ENCODE measurements at places on chromosomes 7 and 10.

- no peak for DNase-seq
Measured at GRCh38 chr10:6924166-6924565, 344.1 kb upstream of the PRKCQ start.

DNA sequence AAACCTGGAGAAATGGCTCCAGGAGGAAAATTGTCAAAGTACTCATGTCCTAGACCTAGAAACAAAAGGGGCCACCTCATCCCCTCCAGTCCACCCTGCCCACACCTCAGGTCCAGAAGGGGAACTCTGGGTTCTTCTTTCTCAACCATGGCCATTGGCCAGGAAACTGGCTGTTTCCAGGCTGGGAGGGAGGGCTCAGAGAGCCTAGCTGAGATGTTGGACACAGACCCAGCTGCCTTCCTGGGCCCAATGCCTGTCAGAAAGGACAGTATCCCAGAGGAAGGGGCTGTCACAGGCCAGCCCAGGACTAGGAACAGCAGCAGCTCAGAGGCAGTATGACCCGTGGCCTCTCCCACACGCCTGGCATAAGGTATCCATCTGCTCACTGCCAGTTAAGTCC is 9.6 kb downstream of the GRID1 start:
- no peak for DNase-seq

- no peak for DNase-seq
Measured at GRCh38 chr7:90777041-90777440, 180.9 kb downstream of the CDK14 start.

DNA sequence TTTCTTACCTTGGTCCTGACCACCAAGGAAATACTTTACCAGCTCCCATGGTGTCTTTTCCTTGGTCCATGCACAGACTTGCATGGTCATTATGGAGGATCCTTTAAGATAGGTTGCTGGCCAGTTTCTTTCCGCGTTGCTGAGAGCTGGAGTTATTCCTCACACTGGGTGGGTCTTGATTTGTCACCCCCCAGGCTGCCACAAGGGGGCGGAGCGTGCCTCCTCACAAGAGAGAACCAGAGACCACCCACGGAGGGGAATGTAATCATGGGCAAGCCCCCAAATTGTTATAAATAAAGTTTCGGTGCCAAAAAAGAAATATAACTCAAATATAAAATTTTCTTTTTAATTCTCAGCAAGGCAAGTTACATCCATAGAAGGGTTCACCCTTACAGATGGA is 10.5 kb upstream of the TRIM24 start:
- DNase-seq = no peak

GRCh38 chr10:29957236-29957635 is 102.2 kb downstream of the JCAD start:
- DNase-seq = no peak

DNA sequence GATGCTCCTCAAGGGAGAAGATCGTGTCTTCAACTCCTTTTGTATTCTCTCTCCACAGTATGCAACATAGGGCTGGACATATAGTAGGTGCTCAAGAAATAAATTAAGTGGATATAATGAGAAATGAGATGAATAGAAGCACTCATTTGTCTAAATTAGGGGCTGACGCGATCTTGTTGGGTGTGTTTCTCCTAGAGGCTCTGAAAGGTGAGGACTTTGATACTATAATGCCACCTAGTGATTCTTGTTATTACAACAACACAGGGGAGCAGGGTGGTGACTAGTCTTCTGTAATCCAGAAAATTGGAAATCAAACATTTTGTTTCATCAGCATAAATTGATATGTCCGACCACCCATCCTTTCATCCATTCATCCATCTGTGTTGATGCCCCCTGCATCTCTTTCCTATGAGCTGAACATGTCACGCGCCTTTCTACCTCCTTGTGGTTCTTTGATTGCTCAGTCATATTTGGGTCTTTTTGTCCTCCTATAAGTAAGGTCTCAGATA is 3.5 kb upstream of the CFAP58 start:
- DNase-seq = no peak

DNA sequence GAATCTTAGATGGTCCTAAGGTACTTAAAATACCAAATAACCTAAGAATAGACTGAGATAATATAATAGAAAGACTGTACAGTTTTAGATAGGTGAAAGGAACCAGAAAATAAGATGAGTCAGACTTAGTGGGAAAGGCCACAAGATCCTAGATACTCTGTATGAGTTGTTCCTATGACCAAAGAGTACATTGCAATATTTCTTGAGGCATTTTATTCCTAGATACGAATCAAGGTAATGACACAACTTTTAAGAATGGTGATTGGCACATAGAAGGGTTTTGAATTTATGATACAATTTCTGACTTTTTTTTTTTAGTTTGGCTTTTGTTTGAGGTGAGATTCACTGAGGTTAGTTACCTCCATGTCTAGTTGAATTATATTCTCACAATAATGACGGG is 30.2 kb downstream of the MGAM start:
- DNase-seq = no peak

DNA sequence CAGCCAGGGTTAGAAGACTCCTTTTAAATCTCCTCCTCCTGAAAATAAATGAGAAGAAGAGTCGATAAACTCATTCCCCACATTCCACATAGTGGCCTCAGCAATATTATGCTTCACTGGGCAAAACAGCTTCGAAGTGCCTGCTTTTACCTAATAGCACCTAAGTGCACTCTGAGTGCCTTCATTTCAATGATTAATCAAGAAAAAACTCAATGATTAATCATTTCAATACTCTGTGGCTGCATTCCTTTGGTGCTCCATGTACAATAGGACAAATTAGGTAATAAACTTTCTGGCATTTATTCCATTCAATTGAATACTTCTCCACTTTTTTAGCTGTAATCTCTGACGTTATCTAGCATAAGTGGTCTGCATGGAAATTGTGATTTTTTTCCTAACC is 174.6 kb downstream of the CCDC71L start:
- DNase-seq = peak; percentile 6

DNA sequence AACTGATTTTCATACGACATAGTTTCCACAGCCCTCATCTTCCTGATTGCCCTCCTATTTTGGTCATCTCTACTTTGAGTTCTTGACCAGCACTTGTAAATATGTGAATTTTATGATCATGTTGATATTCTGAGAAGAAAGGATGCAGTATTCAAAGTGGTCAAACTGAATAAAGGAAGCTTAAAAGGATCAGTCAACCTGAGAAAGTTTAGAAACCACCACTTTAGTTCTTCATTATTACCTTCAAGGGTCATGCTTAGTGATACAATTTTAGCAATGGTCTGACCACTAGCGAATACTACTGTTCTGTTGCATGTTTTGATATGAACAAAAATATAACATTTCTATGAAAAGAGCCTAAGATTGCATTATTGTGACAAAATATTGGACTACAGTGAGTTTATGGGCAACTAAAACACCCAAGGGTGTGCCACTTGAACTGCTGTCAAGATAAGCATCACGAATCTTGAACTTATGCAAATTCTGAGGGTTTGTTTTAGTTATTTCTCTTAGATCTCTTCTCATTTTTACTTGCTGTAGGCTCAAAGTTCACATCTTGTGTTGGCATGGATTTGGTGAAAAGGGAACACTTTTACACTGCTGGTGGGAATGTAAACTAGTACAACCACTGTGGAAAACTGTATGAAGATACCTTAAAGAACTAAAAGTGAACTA is 247.7 kb downstream of the IPMK start:
- DNase-seq = no peak

GRCh38 chr7:117269417-117269816 is 53.4 kb downstream of the WNT2 start:
- peak; percentile 58 for DNase-seq

DNA sequence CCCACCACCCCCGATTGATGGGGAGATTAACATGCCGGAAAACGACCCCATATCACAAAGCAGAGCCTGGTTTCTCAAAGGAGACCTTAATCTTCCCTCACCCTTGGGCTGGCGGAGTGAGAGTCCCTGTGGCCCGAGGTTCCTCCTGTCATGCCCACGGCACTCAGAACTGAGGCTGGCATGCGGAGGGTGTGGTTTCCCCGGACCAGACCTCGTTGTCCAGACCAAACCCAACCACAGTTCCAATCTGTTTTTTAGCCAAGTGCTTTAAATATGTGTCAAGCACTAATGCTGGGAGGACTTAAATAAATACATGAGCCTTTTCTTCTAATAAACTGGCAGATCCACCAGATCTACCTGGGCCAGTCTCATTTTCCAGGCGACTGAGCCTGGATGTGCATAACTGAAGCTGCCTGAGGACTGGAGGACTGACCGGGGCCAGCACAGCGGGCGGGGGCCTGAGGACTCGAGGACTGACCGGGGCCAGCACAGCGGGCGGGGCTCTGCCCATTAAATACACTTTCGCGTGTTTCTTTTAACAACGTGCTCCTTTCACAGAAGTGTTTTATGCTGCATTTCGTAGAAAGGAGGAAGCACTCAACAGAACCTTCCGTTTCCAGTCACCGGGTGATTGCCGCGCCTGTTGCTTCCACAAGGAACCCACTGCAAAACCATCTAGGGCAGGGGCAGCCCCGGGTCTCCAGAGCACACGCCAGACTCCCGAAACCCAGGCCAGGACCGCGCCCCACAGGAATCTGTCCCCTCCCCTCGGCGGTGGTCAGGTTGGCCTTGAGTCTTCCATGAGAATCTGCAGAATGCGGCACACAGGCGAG is 334.6 kb downstream of the PTPRN2 start:
- no peak for DNase-seq
